ENCODE measurements at places on chromosomes 3 and 15.

DNA sequence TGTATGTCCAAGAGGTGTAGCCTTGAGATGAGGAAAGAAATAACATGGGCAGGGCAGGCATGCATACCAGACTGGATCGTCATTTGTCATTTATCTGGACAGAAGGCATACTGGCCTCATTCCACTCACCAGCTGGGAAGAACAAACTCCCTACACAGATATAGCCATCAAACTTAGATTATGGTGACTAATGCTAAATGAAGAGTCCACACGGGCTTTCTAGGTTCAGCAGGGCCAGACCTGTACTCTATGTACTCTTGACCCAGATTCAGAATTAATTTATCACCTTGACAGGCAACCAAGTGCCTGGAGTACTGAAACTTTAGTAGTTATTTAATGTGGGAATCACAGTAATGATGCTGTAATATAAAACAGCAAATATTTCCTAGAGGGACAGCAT, 164.3 kb upstream of the IL12A start:
- no peak for DNase-seq

GRCh38 chr15:29014493-29014892, 128.7 kb downstream of the APBA2 start:
- no peak for DNase-seq

DNA sequence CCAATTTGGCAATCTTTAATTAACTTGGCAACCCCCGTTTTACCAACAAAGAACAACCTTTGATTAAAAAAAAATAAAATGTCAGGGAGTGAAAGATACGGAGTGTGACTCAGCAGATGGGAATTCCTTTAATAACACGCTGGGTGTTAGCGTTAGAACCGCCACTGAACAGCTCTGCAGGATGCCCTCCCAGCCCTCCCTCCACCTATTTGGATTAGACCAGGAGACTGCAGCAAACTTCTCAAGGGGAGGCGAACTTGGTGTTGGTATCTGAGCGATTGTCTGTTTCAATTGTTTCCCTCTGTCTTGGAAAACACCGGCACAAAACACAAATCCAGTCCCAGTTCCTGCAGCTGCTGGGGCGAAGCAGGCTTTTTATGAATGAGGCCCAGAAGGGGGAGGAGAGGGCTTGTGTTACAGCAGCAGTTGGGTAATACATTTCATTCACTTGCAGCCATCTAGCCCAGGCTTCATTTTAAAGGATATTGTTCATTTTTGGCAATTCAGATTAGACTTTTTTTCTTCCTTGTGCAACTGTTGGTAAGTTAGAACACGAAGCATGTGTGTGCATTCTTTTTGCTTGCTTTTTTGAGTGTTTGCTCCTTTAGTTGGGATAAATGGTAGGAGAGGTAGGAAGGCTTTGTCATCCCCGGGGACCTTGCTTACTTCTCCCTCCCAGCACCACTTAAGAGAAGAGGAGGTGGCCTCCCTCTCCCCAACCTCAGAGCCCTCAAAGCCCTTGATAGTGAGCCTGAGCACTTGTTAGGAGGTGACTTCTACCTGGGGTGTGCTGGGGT, 152.3 kb downstream of the IGF1R start:
- DNase-seq = peak; percentile 92

DNA sequence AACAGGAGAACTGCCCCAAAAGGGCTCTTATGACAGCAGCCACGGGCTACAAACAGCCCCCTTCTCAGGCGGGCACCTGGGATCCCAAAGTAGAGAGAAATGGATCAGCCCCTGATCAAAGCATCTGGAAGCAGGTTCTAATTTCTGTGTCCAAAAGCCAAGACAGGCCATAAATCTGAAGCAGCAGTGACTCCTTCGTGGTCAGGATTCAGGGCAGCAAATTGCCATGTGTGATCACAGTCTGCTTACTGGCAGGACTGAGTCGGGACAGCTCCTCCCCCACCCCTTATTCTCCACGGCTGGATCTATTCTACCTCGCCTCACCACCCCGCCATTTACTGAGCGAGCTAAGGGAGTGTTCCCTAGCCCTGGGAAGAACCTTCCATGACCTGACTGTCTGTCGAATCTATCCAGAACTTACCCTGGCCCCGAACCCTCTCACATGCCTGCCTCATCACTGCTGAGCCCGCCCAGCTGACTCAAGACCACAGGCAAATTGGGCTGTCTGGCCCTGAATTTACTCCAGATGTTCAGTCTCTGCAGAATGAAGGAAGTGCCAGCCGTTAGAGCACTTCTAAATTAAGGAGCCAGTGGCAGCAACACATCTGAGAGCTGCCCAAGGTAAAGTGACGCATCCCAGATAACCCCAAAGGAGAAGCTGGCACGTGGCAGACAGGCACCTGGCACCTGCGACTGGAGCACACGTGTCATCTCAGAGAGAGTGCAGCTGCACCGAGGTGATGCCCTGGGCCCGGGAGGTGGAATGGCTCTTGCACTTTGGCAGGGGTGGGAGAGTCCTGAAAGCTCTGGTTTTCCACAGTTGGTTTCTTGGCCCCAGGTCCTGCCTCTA, 1.3 kb downstream of the LRRC15 start:
- DNase-seq = no peak

DNA sequence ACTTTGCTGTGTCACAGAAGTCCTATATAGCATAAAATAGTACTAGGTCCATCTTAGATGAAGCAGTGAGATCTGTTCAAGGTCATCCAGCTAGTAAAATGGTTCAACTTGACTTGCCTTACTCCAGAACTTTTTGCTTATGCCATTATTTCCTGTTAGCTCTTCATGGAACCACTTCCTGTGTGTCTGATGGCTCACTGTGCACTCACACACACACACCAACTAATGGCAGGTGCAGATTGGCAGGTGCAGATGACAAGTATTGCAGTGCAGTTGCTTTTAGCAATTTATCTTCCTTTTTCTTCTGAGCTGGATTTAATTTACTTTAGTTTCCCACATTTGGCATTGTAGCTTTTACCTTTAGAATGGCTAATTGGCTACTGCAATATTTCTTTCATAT, 29.8 kb downstream of the GOLGA8S start:
- DNase-seq = no peak

Data from COR-L47 (cell line).